Heart left ventricle (tissue), 16 donors: ENCODE measurements at places on chromosomes 12 and 14. TPM values are rescaled to one million over a fixed set of nuclear protein-coding genes. Genes with fewer than 3 reads are reported as not detected.

DNA sequence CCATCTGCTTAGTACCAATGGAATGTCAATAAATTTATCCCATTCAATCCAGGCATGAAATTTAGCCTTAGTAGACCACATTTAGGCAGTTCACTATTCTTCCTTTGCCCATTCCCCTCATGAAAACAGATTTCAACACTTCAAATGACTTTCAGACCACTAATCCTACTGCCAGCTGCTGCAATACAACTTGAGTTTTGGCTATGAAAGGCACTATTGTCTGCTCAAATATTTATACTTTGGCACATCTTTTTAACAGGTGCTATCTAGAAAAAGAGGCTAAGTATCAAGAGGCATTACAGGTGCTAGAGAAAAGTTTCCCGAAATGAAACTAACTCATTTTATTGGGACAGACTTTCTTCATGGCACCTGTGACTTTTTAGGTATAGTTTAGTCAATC lies 499.8 kb downstream of the C12orf50 start:
- no peaks in the 10 kb centered on the region for H3K4me1 ChIP-seq
- H3K4me3 ChIP-seq: no peak overlapping the region
- no peak for DNase-seq
- no peaks in the 10 kb centered on the region for H3K36me3 ChIP-seq
- no peaks in the 10 kb centered on the region for H3K27me3 ChIP-seq
- H3K27ac ChIP-seq: no peak overlapping the region

DNA sequence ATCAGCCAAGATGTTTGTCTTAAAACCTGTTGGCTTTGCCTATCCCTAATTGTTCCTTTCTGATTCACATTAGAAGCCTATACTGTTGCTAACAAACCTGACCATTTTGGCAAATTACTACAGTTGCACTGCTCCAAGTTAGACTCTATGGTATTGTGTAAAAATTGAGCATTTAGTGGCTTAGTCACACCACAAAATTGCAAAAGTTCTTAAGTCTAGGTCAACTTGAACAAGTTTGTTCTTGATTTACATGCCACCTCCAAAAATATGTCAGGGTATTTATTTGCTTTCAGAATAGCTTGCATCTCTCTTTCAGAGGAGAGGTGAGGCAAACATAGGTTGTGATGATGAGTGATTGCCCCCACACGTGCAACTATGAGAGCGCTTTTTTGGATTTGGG lies 27.0 kb upstream of the PTHLH start:
- no peak for DNase-seq
- H3K4me1 ChIP-seq: no peaks in the 10 kb centered on the region
- no peak overlapping the region for H3K4me3 ChIP-seq
- H3K36me3 ChIP-seq: no peaks in the 10 kb centered on the region

DNA sequence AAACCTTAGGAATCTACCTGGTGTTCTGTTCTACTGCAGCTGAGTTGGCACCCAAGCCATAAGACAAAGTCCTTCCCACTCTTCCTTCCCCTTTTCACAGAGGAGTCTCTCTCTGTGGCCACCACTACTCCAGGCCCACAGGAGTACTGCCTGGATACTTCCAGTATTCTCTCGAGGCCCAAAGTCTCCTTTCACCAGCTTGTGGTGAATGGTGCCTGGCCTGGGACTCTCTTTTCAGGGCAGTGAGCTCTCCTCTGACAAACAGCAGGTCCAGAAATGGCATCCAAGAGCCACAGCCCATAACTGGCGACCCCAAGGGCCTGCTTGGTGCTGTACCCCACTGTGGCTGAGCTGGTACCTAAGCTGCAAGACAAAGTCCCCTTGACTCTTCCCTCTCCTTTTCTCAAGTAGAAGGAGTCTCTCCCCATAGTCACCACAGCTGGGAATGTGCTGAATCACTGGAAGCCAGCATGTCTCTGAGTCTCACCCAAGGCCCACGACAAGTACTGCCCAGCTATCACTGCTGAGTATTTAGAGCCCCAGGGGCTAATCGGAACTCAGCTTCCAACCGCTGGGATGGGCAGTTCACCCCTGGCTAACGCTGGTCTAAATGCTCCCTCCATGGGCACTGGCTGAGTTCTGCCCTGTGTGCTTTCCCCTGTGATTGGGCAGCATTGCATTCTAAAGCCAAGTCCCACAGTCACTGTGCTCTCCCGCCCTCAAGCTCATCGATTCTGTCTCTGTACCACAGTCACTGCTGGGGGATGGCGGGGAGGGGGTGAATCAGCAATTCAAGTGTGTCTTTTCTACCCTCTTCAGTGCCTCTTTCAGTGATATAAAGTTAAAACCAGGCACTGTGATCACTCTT lies 6.1 kb downstream of the A2ML1 start:
- no peaks in the 10 kb centered on the region for H3K27me3 ChIP-seq
- H3K4me3 ChIP-seq: no peak overlapping the region
- H3K27ac ChIP-seq: no peak overlapping the region
- no peak for DNase-seq

The STON2 gene
- 1.7 TPM for polyA plus RNA-seq

DNA sequence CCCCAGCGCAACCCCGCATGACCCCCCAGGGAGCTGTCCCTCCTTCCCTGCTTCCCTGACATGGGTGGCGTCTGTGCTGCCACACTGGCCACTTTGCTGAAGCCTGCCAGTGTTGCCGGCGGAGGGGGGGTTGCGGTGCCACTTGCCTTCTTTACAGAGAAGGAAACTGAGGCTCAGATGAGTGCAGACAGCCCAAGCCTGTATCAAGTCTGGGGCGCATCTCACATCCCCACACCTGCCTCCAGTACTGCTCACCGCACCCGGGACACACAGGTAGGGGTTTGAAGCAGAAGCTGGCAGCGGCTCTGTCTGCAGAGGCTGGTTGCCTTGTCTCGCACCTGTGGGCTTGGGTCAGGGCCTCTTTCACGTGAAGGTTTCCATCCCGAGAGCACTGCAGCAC lies 104.7 kb upstream of the RTL1 start:
- no peak overlapping the region for H3K27ac ChIP-seq
- no peaks in the 10 kb centered on the region for H3K4me1 ChIP-seq
- H3K36me3 ChIP-seq: no peaks in the 10 kb centered on the region
- H3K27me3 ChIP-seq: no peaks in the 10 kb centered on the region
- H3K4me3 ChIP-seq: no peak overlapping the region

The AMN gene
- polyA plus RNA-seq: 0.21 TPM

- no peak for DNase-seq
- peaks cover 10% of the 10 kb centered on the region for H3K4me1 ChIP-seq
- no peaks in the 10 kb centered on the region for H3K36me3 ChIP-seq
These were observed 370.6 kb upstream of the PRICKLE1 start for GRCh38 chr12:42960087-42960527.

- H3K36me3 ChIP-seq: no peaks in the 10 kb centered on the region
- peaks cover 7% of the 10 kb centered on the region for H3K4me1 ChIP-seq
- no peaks in the 10 kb centered on the region for H3K27me3 ChIP-seq
- no peak overlapping the region for H3K27ac ChIP-seq
- peak; percentile 16 for DNase-seq
These were observed 11.4 kb downstream of the GPR19 start for GRCh38 chr12:12684375-12685106.

The CISTR gene
- 2.5 TPM for polyA plus RNA-seq

The CMTM5 gene
- 1.8 TPM for polyA plus RNA-seq

DNA sequence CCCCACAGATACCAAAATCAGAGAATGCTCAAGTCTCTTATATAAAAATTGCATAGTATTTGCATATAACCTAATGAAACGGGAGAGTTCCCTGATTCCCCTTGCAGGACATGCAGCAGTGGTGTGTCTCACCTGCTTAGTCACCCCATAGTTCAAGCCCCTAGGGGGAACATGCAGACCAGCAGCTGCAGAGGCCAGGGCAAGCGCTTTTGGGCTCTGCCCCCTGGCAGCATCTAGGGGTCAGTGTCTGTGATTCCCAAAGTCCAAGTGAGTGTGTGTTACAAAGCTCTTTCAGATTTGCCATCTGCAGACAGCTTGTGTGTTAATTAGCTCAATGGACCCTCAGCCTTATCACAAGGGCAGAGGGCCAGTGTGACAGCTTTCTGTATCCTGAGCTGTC lies 110.1 kb downstream of the DNAI7 start:
- no peak overlapping the region for H3K27ac ChIP-seq
- no peaks in the 10 kb centered on the region for H3K27me3 ChIP-seq
- peaks cover 10% of the 10 kb centered on the region for H3K4me1 ChIP-seq
- peaks cover 45% of the 10 kb centered on the region for H3K36me3 ChIP-seq

The IRAK4 gene
- polyA plus RNA-seq: 4.8 TPM

GRCh38 chr12:122788387-122788786 lies 14.0 kb downstream of the CCDC62 start:
- no peak for DNase-seq
- no peaks in the 10 kb centered on the region for H3K27me3 ChIP-seq
- H3K36me3 ChIP-seq: no peaks in the 10 kb centered on the region
- no peaks in the 10 kb centered on the region for H3K4me1 ChIP-seq
- no peak overlapping the region for H3K27ac ChIP-seq

The KLRD1 gene
- polyA plus RNA-seq: 0.25 TPM

The CLEC4D gene
- 0.10 TPM for polyA plus RNA-seq

DNA sequence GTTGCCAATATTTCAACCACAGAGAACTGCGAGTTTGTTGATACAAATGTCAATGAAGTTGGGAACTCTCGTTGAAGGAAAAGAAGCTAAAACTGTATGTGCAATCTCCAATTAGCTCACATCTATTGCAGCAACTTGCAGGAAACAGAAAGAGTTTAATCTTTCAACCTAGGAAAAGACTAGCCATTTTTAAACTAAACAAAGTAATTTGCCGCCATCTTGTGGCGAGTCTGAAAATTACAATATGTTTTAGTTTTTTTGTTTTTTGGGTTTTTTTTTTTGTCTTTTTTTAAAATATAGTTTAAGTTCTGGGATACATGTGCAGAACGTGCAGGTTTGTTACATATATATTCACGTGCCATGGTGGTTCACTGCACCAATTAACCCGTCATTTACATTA lies 131.2 kb upstream of the FOXG1 start:
- H3K27ac ChIP-seq: no peak overlapping the region
- H3K4me1 ChIP-seq: no peaks in the 10 kb centered on the region
- no peak overlapping the region for H3K4me3 ChIP-seq
- no peaks in the 10 kb centered on the region for H3K36me3 ChIP-seq
- no peak for DNase-seq
- no peaks in the 10 kb centered on the region for H3K27me3 ChIP-seq

DNA sequence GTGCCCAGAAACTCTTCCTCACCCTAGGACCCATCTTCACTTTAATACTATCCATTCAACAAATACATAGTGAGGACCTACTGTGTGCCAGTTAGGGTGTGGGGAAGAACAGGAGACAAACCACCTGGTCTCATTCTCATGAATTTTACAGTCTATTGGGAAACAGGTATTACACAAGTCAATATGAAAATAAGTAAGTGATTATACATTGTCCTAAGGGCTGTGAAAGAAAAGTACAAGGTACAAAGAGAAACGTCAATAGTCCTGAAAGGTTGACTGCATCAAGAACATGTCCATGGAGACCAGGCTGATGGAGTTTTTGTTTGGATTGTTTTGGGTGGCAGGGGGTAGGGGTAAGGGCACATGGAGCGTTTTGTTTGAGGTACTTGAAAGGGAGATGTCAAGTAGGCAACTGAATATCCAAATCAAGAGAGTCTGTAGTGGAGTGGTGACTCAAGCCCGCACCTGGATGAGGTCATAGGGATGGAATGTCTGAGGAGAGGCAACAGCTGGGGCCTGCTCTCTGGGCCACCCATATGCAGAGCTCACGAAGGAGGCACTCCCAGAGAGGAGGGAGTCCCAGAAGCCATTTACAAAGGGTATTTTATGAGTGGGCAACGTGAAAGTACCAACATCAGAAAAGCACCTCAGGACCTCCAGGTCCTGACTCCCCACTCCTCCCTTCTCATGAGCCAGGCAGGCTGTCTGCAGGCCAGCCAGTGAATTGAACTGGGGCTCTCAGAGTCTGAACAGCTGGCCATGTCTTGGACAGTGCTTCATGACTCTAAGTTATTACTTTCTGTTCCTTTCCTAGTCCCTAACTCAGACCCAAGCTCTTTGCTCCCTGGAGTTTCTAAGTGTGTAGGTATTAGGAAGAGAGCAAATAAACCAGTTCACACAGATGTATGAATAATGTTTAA lies 272.0 kb downstream of the ZFP36L1 start:
- H3K27ac ChIP-seq: no peak overlapping the region
- no peaks in the 10 kb centered on the region for H3K36me3 ChIP-seq
- H3K4me3 ChIP-seq: no peak overlapping the region
- peaks cover 12% of the 10 kb centered on the region for H3K4me1 ChIP-seq
- H3K27me3 ChIP-seq: no peaks in the 10 kb centered on the region

The SLC8A3 gene
- polyA plus RNA-seq: 0.03 TPM

DNA sequence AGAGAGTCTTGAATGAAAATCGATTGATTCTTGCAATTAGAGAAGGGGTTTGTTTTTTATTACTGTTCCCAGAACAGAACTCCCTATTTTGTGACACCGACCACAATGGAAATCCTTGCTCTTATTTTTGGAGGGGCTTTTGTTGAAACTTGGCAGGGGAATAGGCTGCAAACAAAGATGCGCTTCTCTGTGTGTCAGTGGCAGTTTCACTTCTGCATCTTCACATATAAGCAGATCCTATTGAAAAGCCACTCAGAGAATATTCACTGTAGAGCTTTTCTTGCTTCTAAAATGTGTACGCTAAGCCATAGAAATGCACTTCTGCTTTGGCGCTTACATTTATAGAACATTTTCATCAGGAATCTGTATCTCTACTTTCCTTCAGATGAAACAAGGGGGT lies 1822.4 kb upstream of the SEL1L start:
- no peaks in the 10 kb centered on the region for H3K36me3 ChIP-seq
- no peak overlapping the region for H3K4me3 ChIP-seq
- H3K27me3 ChIP-seq: no peaks in the 10 kb centered on the region
- no peaks in the 10 kb centered on the region for H3K4me1 ChIP-seq
